ENCODE measurements at places on chromosomes 3 and 15.

DNA sequence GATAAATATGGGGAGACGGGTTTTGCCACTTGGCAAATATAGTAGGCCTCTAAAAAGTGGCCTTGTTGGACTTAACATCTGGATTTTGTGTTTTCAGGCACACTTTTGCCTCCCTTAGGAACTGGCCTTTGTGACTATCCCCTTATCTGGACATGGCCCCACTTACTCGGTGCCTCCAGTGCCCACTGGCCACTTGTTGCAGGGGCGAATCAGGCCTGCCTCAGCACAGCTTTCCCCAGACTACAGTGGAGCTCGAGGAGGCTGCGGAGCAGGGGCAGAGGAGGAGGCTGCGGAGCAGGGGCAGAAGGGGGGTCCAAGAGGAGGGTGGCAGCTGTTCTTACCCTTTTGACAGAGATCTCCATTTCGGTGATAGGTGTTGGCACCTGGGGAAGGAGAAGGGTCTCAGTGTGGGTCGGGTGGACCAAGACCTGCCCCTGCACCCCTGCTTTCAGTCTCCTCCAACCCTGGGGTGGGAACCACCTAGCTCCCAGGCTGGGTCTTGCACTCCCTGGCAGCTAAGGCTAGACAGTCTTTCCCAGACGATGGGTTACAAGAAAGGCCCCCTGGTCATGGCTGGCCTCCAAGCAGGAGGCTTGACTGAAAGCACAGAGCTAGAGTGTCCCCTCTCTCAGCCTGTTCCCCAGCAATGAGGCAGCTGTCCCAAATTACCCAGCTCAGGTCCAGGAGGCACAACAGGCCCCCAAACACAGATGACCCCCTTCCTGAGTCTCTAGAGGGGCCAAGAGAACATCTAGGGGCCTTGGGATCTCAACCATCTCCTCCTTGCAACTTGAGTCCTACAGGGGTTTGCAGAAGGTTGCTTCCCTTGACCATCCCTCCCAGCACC, 6.1 kb downstream of the SEMA3G start:
- no peak overlapping the region for H3K27ac ChIP-seq
- no peak for DNase-seq
- peaks cover 8% of the 10 kb centered on the region for H3K4me1 ChIP-seq
- H3K27me3 ChIP-seq: no peaks in the 10 kb centered on the region

- no peak overlapping the region for H3K4me3 ChIP-seq
- H3K27ac ChIP-seq: no peak overlapping the region
- H3K36me3 ChIP-seq: no peaks in the 10 kb centered on the region
- no peaks in the 10 kb centered on the region for H3K4me1 ChIP-seq
- no peak for DNase-seq
- H3K27me3 ChIP-seq: no peaks in the 10 kb centered on the region
Measured at GRCh38 chr3:155640098-155640497, 104.8 kb downstream of the PLCH1 start.

DNA sequence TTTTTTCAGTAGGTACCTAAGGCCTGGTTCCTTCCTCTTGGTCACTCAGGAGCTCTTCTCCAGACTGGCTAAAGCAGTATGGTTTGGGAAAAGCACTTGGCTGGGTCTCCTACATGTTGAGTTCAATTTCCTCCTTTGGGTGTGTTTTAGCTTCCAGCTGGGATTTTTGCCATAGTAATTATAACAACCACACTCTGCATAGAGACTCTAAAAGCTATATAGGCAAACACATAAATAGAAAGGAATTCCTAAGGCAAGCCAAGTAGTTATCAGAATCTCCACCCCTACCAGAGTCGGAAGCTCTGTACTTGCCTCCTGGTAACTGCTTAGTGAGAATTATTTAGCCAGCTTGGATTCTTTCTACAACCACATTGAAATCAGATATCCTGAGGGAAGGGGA, 48.6 kb downstream of the FOXL2 start:
- H3K27me3 ChIP-seq: no peaks in the 10 kb centered on the region
- peaks cover 10% of the 10 kb centered on the region for H3K4me1 ChIP-seq
- peak; percentile 63 for DNase-seq
- no peak overlapping the region for H3K27ac ChIP-seq

- peak overlapping the region; percentile 100 for H3K27ac ChIP-seq
- peak overlapping the region; percentile 86 for H3K4me3 ChIP-seq
- no peaks in the 10 kb centered on the region for H3K27me3 ChIP-seq
- DNase-seq: peak; percentile 80
- peaks cover 51% of the 10 kb centered on the region for H3K4me1 ChIP-seq
Measured at GRCh38 chr3:157159037-157159761, 748 bp downstream of the CCNL1 start.

GRCh38 chr3:64848822-64849221, 161.0 kb upstream of the ADAMTS9 start:
- DNase-seq: peak; percentile 14
- no peaks in the 10 kb centered on the region for H3K27me3 ChIP-seq

DNA sequence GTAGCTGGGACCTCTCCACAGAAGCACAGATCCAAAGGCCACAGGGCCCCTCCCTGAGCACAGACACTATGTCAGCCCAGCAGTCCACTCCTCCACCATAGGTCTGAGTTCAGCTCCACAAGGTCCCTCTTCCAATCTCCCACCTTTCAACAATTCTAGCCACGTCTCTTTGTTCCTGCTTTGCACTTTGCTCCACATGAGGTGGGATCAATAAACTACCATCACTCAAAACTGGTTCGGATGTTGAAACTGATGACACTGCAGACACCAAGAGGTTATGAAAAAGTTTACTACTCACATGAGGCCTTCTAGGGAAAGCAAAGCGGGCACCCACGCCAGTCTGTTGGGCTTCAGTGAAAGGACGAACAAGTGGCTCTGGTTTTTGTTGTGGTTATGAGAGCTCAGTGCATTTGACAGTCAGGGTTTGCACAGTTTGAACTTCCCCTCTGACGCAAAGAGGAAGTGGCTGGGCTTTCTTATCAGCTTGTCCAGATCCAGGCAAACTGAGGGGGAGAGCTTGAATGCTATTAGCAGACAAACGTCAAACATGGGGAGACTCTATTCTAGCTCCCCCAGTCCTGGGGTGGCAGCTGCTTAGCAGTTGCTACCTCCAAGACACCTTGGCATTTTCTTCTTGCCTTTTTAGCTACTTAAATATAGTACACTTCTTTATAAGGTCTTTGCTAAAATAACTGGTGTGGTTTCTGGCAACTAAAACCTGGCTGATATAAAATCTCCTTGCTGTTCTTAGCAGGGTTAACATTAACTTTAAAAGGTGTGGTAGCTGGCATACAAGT, 37.8 kb downstream of the ZNF445 start:
- no peak overlapping the region for H3K27ac ChIP-seq
- no peak for DNase-seq
- no peak overlapping the region for H3K4me3 ChIP-seq
- H3K36me3 ChIP-seq: no peaks in the 10 kb centered on the region
- H3K27me3 ChIP-seq: no peaks in the 10 kb centered on the region

GRCh38 chr15:74799856-74800558, 12.6 kb upstream of the LMAN1L start:
- H3K36me3 ChIP-seq: 0 out of 2 replicates have a peak, but pooled peaks cover 5% of the 10 kb centered on the region
- DNase-seq: peak; percentile 70
- H3K27ac ChIP-seq: no peak overlapping the region
- H3K4me3 ChIP-seq: no peak overlapping the region
- H3K27me3 ChIP-seq: no peaks in the 10 kb centered on the region

Data from GM23248 (cell line).